Stimulated activated CD8-positive, alpha-beta memory T cell treated with anti-CD3 and anti-CD28 coated beads, Interleukin-12 subunit alpha, Interleukin-12 subunit beta, amount 100 ng/mL, for 4 hours (primary cell): ENCODE measurements at places on chromosomes 2 and 18.

DNA sequence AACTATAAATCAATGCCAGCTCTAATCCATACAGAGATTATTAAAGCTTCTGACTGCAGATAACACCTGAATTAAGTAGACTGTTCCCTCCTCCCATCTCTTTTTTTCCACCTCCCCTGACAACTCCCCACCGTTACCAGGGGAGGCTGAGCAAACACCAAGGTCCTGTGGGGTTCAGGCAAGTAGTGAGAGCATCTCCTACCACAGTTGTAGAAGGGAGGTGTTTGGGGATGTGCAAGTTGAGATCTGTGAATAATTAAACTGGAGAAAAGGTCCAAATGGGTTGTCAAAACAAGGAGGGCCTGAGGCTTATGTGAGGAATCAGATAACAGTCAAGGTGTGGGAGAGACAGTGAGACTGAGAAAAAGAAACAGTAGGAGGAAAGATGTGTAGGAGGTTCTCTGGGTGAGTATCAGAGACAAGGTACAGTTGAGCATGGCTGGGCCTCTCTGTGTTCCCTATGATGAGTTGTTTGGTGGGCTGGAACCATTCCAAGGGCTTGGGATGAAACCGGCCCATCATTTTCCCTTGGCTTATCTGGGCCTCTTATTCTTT, 194.6 kb downstream of the CYRIA start:
- DNase-seq: no peak

GRCh38 chr2:119428488-119429224, 3.0 kb upstream of the TMEM37 start:
- no peak for DNase-seq

- DNase-seq: no peak
Observed at GRCh38 chr2:96927405-96928171, 57.7 kb upstream of the SEMA4C start.

- DNase-seq: peak; percentile 18
Observed at GRCh38 chr2:72137498-72138010, 10.1 kb downstream of the CYP26B1 start.

DNA sequence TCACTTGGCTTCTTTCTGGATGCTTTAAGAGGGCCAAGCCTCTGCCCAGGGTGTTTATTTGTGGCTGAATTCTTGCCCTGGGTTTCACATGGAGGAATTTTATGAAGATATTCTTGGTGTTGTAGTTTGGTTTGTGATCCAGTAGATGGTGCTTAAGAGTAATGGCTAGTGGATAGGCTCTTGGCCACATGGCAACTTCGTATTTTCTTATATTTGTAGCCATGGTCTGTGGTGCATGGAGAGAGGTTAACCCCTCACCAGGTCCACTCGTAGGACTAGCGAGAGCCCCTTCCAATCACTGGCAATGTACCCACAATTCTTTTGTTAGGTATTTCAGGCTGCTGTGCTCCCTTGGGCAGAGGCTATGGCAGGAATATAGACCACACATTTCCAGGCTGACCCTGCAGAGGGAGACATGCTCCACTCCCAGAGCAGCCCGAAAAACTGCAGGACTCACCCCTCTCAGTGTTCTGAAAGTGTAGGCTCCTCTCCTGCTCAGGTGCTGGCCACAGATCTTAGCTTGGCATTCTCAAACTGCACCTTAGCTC, 582.1 kb upstream of the SETBP1 start:
- DNase-seq: no peak

DNA sequence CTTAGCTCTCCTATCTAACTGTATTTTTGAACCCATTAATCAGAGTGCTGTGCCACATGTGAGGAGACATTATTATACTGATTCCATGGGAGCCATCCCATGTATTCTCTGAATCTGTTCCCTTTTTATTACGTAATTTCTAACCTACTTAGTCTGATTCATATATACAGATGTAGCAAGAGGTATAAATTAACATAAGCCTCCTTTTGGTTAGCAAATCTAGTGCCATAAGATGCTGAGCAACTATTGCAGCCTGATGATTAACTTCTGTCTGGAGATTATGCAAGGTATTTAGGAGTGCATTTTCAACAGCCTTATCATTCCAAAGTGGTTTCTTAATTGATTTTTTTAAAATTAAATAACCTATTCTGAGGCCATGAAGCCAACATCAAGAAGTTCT, 114.1 kb upstream of the MSH2 start:
- no peak for DNase-seq

- no peak for DNase-seq
Observed at GRCh38 chr2:127506510-127506909, 19.8 kb downstream of the IWS1 start.

GRCh38 chr2:235534678-235535422, 41.0 kb downstream of the AGAP1 start:
- no peak for DNase-seq

DNA sequence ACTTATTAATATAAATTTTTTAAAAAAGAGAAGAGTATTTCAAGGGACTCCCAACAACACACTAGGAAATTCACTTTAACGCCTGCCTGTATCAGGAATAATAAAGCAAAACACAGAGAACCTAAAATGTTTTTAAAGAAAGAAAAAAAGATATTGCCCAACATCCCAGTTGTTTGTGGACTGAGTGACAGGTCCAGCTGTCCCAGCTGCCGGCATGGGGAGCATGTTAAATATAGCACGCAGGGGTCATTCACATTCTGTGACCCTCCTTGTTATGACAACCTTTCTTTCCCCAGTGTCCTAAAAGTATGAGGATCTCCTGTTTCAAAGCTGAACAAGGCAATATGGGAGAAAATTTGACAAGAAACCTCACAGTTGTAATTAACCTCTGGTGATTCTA, 4.4 kb downstream of the KLHL41 start:
- no peak for DNase-seq

DNA sequence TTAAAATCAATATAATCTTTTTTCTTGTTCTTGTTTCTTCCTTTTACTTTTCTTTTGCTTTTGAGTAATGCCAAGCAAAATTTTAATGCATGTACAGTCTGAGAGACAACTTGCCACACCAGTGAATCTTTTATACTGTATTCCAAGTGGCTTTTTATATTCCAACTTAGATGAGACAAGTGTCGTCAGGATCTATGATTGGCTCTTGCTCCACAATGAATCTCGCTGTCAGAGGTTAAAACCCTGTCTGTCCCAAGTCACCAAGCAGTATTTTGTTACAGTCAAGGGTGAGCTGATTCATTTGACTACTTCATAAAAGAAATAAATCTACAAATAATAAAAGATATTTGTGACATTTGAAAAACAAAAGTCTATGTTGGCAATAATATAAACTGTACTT, at the start of gene MSTN:
Gene MSTN, minus strand, starts transcription at position 129 of the 400 bp plus-strand sequence. CDS start 133 bp downstream, outside the sequence.
- DNase-seq: no peak

DNA sequence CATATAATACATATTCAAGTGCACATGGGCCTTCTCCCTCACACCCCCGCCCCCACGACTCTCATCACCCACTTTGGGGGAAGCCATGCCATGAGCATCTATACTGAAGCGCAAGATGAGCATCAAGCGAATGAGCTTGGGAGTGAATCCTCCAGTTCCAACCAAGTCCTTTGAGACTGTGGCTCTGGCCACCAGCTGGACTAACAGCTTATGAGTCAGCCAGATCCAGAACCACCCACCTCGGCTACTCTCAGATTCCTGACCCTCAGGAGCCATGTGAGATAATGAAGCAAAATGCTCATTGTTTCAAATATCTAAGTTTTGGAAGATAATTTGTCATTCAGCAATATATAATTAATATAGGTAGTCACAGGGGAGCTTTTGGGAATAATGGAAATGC, 22.2 kb upstream of the IL1RL1 start:
- no peak for DNase-seq

- no peak for DNase-seq
Observed at GRCh38 chr18:6576718-6577375, 152.7 kb upstream of the ARHGAP28 start.
